ENCODE measurements at places on chromosomes 16 and 17. TPM values are rescaled to one million over a fixed set of nuclear protein-coding genes. Genes with fewer than 3 reads are reported as not detected.

Gene PPP1R1B
- total RNA-seq, result 23.0 TPM

DNA sequence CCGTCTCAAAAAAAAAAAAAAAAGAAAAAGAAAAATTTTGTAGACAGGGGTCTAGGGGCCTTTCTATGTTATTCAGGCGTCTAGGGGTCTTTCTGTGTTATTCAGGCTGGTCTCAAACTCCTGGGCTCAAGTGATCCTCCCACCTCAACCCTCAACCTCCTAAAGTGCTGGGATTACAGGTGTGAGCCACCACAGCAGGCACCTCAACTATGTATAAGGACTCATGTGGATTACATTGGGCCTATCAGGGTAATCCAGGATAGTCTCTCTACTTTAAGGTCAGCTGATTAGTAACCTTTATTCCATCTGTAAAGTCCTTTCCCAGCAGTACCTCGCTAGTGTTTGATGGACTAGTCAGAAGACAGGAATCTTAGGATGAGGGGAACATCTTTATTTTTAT lies 22.4 kb downstream of the TADA2A start:
- no peaks in the 10 kb centered on the region for H3K4me1 ChIP-seq
- H3K36me3 ChIP-seq, result no peaks in the 10 kb centered on the region
- H3K27me3 ChIP-seq, result no peaks in the 10 kb centered on the region
- DNase-seq, result no peak

DNA sequence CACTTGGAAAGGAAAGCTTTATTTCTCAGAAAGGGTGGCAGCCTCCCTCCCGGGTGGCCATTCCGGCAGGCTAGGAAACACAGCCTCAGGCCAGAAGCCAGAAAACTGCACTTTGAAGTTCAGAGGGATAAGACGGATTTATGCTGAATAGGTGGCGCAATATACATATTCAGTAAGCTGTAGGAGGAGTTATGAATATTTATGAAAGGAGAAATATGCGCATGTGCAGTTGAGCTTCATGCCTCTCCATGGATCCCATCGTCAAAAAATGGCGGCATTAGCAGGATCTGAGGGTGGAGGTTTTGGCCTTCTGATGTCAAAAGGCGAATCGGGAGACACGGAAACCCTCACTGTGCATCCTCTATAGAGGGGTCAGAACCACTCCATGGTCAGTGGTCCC lies 82.3 kb downstream of the KATNIP start:
- no peaks in the 10 kb centered on the region for H3K36me3 ChIP-seq
- no peak for DNase-seq
- no peak overlapping the region for H3K27ac ChIP-seq
- peaks cover 7% of the 10 kb centered on the region for H3K4me1 ChIP-seq

- H3K4me1 ChIP-seq, result no peaks in the 10 kb centered on the region
- H3K36me3 ChIP-seq, result no peaks in the 10 kb centered on the region
- no peak overlapping the region for H3K4me3 ChIP-seq
These were observed 5.8 kb upstream of the TRAF4 start for GRCh38 chr17:28737770-28738679.

GRCh38 chr17:56604691-56605290 lies 11.3 kb downstream of the NOG start:
- H3K4me3 ChIP-seq, result no peak overlapping the region
- no peaks in the 10 kb centered on the region for H3K4me1 ChIP-seq
- DNase-seq, result no peak

Gene TPSD1
- total RNA-seq, result 0.23 TPM

Gene MYH1
- not detected for total RNA-seq

DNA sequence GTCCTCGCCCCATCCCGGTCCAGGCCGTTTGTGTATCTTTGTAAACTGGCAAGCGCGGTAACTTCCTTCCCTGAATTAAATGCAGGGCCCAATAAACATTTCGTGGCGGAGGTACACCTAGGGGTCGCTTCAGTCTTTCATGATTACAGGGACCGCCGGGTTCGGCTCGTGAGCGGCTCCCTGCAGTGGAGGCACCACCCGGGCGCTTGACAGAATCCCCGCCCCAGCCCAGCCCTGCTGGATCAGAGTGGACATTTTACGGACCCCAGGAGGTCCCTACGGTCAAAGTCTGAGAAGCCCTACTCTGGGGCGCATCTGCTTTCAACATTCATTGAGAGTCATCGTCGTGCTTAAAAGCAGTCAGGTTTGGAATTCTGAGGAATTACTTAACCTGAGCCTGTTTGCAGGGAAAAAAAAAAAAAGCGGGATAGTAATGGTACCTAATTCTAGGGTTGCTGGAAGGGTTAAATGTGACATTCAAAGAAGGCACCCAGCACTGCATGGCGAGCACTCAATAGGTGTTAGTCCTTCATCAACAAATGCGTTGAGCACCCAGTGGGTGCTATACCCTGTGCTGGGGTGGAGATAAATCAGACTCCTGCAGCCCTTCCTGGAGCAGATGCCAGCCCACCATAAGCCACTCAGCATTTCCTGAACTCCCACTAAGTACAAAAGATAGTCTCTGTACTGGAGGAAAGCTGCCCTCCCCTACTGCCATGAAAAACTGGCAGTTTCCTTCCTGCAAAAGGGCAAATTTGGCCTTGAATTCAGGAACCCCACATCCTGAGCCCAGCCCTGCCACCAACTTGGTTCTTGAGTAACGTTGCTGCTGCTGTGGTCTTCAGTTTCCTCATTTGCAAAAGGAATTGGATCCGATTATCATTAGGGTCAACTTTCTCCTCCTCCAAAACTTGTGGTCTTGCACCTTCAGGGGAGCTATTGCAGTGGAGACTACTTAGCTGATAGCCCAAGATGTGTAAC lies 658 bp upstream of the DUSP3 start:
- H3K27me3 ChIP-seq, result no peaks in the 10 kb centered on the region
- H3K4me1 ChIP-seq, result peaks cover 4% of the 10 kb centered on the region
- peak overlapping the region; percentile 87 for H3K27ac ChIP-seq

Gene CCDC43
- total RNA-seq, result 11.3 TPM
